ENCODE measurements at places on chromosomes 3 and 15.

DNA sequence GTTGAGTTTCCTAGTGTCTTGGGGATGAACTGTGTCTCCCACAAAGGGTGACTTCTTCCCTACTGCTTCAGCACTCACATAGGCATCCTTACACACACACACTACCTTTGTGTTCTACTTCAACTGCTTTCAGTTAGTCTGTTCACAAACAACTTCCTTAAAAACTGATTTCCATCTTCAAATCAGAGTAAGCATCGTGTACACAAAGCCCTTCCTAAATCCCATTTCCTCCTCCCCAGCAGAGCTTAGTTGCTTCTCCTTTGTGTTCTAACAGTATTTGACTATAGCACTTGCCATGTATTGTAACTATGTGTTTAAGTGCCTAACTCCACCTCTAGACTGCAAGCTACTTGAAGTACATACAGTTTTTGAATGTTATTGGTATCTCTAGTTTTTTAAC lies 71.7 kb downstream of the TNIK start:
- DNase-seq: no peak

DNA sequence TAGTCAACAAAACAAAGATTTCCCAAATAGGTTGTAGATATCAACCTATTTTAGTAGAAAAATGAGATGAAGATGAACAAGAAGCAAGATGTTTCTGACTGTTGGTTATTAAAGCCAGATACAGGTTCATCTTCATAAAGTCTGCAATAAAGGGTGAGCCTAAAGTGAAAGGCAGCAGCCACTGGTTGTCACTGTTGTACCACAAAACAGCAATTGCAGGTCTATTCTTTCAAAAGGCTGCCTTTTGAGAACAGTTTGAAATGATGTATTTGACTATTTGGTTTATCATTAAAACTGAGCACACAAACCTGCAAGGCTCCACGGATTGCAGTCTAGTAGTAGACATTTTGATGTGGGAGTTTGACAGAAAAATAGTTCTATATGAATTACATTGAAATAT lies 543.4 kb downstream of the GBE1 start:
- no peak for DNase-seq

GRCh38 chr15:94312946-94313345 lies 81.6 kb downstream of the MCTP2 start:
- no peak for DNase-seq

DNA sequence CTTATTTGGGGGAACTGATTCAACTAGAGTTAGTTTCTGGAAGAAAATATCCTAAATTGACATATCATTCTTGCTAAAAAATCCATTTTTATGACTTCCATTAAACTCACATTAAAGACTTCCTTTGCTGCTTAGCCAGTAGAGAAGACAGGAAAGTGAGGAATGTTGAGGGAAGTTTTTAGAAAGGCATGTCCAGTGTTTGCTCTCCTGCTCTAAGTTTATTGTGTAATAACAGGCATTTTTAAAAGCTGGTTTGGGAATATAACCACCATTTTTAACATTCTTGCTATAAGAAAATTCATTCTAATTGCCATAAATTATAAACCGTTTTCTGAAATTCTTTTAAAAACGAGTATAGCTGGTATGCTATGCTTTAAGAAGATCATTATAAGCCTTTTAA lies 428.0 kb downstream of the RAP2B start:
- DNase-seq: no peak

- DNase-seq: no peak
Measured at GRCh38 chr3:50639055-50639494, 22.1 kb downstream of the MAPKAPK3 start.

- DNase-seq: no peak
Measured at GRCh38 chr3:77707281-77707680, 667.4 kb downstream of the ROBO2 start.

DNA sequence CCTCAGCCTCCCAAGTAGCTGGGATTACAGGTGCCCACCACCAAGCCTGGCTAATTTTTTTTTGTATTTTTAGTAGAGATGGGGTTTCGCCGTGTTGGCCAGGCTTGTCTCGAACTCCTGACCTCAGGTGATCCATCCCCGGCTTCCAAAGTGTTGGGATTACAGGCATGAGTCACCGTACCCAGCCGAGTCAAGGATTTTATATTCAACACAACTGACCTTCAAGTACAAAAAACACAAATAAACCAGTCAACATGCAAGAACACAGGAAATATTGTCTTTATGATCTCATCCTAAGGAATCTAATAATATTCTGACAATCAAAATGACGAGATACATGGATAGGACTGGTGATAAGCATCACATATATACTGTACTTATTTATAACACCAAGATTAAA lies 37.9 kb downstream of the TJP1 start:
- no peak for DNase-seq

DNA sequence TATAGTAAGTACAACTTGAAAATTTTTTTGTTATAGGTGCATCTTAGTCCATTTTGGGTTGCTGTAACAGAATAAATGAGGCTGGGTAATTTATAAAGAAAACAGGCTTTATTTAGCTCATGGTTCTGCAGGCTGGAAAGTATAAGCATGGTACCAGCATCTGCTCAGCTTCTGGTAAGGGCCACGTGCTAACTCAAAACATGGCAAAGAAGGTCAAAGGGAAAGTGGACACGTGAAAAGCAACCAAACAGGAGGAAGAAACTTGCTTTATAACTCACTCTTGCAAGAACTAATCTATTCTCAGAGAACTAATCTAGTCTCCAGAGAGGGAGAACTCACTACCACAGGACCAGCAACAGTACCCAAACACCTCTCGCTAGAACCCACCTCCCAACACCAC lies 9.1 kb downstream of the HDGFL3 start:
- DNase-seq: no peak

- peak; percentile 83 for DNase-seq
Measured at GRCh38 chr15:40859206-40859851, 14.7 kb downstream of the RHOV start.

DNA sequence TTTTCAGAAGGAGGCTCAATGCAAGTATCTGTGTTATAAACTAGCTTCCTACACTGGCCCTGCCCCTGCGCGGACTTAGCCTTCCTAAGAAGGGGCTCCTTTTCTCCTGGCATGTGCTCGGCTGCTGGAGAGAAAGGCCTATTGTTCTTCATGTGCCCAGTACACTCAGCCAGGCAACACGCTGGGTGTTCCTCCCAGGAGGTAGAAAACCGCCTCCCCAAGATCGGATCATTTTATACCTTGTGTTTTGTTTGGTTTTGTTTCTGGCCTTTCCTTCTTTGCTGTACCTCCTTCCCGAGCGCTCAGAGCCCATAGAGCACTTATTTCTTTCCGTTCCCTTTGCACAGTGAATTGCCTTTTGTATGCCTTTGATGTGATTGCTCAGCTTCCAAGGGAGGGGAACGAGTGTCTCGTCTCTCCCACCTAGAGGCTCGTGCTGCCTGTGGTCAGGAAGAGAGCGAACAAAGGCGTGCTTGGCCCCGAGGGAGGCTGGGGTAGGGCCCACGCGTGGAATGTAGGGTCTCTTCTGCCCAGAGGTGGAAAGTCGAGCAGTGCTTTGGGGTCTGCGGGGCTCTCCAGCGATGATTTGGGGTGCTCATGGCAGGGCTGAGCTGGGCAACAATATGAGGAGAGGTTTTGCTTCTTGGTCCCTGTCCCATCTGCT lies 30.0 kb downstream of the CCNL1 start:
- DNase-seq: peak; percentile 41

DNA sequence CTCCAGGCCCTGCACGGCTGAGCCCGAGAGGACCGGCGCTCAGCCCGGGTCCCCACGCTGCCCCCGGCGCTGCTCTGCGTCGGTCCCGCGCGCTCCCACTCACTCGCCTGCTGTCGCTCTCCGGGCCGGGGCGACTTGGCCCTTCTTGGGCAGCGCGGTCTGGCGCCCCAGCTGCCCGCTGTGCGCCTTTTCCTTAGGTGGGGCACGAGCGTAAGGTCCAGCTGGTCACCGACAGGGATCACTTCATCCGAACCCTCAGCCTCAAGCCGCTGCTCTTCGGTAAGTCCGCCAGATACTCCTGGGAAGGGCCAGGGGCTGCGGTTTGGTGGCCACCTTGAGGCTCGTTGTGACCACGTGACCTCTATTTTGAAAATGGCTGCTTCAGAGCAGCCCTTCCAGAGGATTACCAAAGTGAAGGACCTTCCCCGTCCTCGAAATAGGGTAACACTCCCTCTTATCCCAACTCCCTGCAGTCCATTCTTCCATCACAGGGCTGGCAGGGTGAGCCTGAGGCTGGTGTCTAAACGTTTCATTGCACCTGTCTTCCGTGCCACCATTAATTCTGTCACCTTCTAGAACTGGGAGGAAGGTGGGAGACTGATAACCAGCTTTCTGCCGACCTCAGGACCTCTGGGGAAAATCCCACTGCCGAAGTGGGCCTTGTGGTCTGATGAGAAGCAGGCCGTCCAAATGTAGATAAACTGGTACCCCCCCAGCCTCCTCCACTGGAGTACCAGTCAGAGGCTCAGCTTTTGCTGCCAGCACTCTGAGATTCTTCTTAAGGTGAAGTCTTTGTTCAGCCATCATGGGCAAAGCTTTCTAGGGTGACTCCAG lies 812 bp downstream of the P4HTM start:
- DNase-seq: no peak

DNA sequence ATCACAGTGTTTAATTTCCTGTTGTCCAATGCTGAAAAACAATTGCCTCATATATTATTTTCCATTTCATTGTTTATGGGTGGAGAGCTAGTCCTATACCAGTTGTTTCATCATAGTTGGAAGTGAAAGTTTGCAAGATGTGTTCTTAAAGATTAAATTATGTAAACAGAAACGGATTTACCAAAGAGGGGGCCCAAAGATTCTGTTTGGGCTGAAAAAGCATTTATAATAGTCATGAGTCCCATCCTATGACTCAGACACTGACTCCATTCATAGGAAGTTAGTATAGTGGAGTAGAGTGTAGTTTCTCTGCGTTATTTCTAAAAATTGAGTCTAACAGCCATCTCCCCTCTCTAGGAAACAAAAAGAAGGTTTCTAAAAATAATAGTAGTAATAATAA lies 24.3 kb downstream of the NFKBIZ start:
- DNase-seq: no peak

DNA sequence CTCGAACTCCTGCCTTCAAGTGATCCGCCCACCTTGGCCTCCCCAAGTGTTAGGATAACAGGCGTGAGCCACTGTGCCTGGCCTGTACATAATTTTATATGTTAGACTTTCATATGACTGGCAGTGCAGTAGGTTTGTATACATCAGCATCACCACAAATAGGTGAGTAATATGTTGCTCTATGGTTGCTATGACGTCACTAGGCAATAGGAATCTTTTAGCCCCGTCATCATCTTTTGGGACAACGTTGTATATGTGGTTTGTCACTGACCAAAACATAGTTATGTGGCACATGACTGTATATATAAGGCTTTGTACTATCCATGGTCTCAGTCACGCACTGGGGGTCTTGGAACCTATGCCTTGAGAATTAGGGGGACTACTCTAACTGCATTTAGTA lies 17.0 kb upstream of the DNAJC19 start:
- no peak for DNase-seq

DNA sequence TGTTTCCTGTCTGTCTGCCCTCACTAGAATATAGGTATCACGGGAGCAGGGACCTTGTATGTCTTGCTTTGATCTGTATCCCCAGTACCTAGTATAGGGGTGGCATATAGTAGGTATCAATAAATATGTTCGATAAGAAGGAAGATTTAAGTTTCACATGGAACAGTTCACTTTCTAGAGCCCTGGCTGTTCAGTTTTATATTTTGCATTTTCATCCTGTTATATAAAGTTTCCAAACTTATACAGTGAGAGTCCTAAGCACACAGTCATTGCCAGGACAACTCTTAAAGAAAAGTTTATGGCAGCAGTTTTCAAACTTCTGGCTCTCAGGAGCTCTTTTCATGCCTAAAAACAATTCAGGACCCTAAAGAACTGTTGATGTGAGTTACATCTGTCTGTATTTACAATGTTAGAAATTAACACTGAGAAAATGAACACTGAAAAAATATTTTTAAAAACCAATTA lies 13.4 kb downstream of the ITPR1 start:
- DNase-seq: no peak

All from mucosa of gallbladder (tissue), 1 donor.